Heart left ventricle (tissue), 16 donors: ENCODE measurements at places on chromosomes 12 and 14.

DNA sequence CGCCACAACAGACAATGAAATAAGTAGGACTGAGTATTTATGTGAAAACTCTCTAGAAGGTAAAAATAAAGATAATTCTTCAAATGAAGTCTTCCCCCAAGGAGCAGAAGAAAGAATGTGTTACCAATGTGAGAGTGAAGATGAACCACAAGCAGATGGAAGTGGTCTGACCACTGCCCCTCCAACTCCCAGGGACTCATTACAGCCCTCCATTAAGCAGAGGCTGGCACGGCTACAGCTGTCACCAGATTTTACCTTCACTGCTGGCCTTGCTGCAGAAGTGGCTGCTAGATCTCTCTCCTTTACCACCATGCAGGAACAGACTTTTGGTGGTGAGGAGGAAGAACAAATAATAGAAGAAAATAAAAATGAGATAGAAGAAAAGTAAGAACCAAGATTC is 82.7 kb downstream of the VEZT start:
- DNase-seq, result no peak

- DNase-seq, result no peak
These were observed 379.8 kb downstream of the VRK1 start for GRCh38 chr14:97177016-97177415.

- no peak for DNase-seq
These were observed 55.1 kb downstream of the MNAT1 start for GRCh38 chr14:60789656-60790055.

GRCh38 chr12:131076296-131076695 is 122.6 kb downstream of the ADGRD1 start:
- DNase-seq, result peak; percentile 3

DNA sequence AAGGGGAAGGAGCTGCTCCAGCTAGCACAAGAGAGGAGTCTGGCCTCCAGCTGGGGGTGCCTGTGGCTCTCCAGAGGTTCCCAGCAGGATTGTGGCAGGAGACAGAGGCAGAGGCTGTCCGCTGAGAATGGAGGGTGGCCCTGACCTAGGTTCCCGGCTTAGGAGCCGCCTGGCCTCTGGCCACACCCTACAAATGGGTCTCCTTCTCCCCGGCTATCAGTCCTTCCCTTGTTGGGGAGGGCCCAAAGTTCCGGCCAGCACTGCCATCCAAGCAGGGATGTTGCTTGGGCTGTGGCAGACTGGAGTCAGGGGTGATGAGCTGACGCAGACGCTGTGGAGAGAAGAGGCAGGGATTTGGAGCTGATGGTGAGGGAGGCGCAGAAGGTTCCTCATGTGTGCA is 23.1 kb downstream of the SLC6A12 start:
- no peak for DNase-seq

DNA sequence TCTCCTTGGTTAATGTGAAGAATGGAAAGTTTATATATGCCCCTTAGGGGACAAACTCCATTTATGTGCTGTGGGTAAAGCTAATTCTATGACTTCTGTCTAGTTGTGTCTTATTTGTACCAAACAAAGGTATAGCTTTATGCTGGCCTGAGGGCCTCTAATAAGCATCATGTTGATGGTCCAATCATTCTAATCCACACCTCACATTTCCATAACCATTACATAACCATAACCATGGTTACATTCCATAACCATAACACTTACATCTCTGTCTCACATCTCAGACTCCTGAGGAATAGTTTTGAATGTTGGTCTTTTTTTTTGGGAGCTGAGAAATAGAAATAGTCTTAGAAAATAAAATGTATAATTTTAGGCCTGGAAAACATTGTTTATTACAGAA is 1097.1 kb downstream of the FLRT2 start:
- DNase-seq, result no peak

DNA sequence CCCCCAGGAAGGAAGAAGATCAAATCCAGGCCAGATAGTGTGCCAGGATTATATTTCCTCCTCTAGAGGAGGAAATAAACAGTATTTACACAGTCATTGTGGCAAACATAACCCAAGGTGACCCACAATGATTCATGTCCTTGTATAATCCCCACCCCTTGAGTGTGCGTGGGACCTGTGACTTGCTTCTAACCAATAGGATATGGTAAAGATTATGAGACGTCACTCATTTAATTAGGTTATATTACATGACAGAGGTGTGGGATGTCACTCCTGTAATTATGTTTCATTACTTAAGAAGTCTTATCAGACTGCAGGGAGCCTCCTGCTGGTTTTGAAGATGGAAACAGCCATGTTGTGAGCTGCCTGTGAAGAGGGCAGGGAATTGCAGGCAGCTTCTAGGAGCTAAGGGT is 12.2 kb upstream of the CATSPERB start:
- DNase-seq, result no peak

- no peak for DNase-seq
These were observed 206.8 kb downstream of the DACT1 start for GRCh38 chr14:58844544-58844943.

GRCh38 chr12:6979021-6979420 is 8.3 kb downstream of the EMG1 start:
- DNase-seq, result peak; percentile 39

DNA sequence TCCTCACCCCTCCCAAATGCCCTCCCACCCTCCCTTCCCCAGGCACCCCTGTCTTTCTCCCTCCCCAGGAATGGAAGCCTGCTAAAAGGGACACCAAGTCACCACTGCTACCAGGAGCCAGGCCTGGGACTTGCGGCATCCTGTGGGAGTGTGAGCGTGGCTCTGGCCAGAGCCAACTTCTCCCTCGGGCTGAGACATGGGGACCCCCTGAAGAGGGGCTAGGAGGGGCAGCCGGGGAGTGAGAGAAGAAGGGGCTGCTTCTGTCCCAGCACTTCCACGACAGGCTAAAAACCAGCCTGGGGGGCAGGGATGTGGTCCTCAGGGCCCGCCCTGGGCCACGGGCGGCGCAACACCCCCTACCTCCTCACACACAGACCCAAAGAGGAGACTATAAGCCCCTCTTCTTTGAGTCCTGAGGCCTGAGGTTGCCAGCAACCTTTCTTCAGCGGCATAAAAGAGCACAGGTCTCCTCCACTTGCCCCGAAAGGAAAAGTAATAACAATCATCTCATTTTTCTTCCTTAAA is 278.9 kb downstream of the DPF3 start:
- DNase-seq, result no peak
